Neural progenitor cell (in vitro differentiated cells): ENCODE measurements at places on chromosomes 4 and X. TPM values are rescaled to one million over a fixed set of nuclear protein-coding genes. Genes with fewer than 3 reads are reported as not detected.

DNA sequence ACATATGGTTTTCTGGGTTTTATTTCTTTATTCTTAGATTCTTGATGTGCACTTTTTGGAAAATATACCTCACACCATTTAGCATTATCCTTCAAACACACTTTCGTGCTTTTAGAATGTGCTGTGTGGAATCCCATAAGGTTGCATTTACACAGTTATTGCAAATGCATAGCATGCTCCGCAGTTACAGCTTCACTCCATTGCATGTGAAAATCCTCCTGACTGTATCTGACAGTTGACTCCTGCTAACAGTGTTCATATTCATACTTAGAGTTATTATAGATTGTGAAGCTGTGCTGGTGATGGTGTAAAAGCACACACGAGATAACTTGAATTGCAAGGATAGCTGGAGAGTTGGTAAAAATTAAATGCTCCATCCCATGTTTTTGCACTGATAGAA is 811.5 kb upstream of the TENM3 start:
- no peak for DNase-seq

- DNase-seq = no peak
These were observed 25.4 kb upstream of the TNIP3 start for GRCh38 chr4:121189326-121190215.

The NAP1L2 gene
- total RNA-seq = 13.3 and 22.6 TPM in 2 replicates

The TCEAL6 gene
- not detected in 2 replicates for total RNA-seq

GRCh38 chr4:54014666-54015160 is 49.7 kb downstream of the CHIC2 start:
- DNase-seq = no peak

The CT47B1 gene
- not detected in 2 replicates for total RNA-seq

DNA sequence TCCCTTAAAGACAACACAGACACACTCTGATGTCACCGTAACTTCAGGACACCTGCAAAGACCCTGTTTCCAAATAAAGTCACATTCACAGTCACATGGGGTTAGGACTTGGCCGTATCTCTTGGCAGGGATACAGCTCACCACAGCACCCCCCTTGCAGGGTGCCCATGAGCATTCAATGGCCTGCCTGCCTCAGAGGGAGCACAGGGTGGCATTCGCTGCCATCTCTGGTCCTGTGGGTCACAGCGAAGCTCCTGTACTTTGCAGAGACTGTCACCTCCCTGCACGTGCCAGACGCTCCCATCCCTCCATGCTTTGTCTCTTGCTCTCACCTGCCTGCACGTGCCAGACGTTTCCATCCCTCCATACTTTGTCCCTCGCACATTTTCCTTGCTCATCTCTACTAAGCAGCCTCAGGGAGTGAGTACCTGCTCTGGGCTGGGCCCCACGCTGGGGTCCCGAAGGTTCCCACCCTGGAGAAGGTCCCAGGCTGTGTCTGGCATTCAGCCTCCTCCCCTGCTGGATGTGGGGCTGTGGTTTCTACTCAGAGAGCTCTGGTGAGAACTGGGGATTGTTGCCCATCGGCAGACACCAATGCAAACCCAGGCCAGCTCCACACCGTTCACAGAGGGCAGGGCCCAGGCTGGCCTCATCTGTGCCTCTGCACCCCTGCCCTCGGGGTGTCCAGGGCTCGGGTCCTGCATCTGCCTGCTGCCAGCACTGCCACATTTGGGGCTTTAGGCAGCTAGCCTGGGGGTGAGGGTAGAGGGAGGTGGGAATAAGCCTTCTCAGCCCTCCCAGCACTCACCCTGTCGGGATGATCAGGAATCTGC is 15.8 kb downstream of the HTRA3 start:
- DNase-seq = no peak
